Uterus (tissue), 4 donors: ENCODE measurements at places on chromosomes 4 and X.

- no peak for DNase-seq
Observed at GRCh38 chrX:128106630-128107029, 54.4 kb upstream of the ACTRT1 start.

GRCh38 chr4:143021384-143021783 is 163.3 kb upstream of the USP38 start:
- no peak for DNase-seq

DNA sequence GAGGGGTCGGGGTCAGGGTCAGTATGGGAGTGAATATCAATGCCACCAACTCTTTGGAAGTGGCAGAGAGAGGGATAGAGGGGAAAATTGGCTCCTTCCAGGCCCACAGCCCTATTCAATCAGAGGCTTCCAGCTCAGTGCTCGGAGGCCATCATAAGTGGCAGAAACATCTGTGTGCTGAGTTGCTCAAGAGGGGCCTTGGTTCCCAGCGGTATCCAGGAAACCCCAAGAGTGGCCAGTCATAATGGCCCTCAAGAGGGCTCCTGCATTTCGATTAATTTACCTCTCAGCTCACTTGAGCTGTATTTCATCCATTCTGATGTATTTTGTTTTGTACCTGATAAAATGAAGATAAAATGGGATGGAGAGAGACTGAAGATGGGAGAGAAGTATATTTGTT is 154.3 kb upstream of the EOLA2 start:
- no peak for DNase-seq

GRCh38 chrX:40101430-40101802 is 3.7 kb upstream of the BCOR start:
- no peak for DNase-seq

- DNase-seq = no peak
Observed at GRCh38 chrX:48487362-48487798, 11.4 kb downstream of the FTSJ1 start.
